Esophagus squamous epithelium (tissue), 5 donors: ENCODE measurements at places on chromosomes 4 and X. TPM values are rescaled to one million over a fixed set of nuclear protein-coding genes. Genes with fewer than 3 reads are reported as not detected.

GRCh38 chrX:65586491-65586890, 51.9 kb upstream of the LAS1L start:
- H3K4me1 ChIP-seq, result peaks cover 12% of the 10 kb centered on the region
- H3K27me3 ChIP-seq, result no peaks in the 10 kb centered on the region
- no peak overlapping the region for H3K27ac ChIP-seq
- no peaks in the 10 kb centered on the region for H3K36me3 ChIP-seq
- H3K4me3 ChIP-seq, result no peak overlapping the region

DNA sequence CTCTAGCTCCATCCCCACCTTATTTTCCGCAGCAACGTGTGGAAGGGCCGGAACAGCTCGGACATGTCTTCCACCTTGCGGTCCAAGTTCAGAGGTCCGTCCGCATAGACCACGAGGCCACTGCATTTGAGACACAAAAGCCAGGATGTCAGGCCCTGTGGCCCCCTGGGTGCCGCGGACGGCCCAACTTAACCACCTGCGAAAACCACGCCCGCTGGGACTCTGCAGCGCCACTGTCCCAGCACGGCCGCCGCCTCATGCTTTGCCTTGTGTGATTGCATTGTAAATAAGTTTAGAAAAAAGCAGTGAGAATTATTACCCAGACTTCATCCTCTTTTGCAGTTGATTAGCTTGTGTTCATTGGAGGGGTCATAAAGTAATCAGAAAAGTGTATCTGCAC, 58.2 kb upstream of the MXD4 start:
- H3K27ac ChIP-seq, result no peak overlapping the region
- no peaks in the 10 kb centered on the region for H3K36me3 ChIP-seq
- no peak for DNase-seq
- no peaks in the 10 kb centered on the region for H3K27me3 ChIP-seq

GRCh38 chr4:129077326-129077725, 16.0 kb downstream of the SCLT1 start:
- no peaks in the 10 kb centered on the region for H3K4me1 ChIP-seq
- H3K4me3 ChIP-seq, result no peak overlapping the region
- H3K27ac ChIP-seq, result no peak overlapping the region

GRCh38 chrX:39645178-39645895, 452.4 kb downstream of the BCOR start:
- H3K27ac ChIP-seq, result no peak overlapping the region
- no peaks in the 10 kb centered on the region for H3K4me1 ChIP-seq

- no peaks in the 10 kb centered on the region for H3K4me1 ChIP-seq
- H3K4me3 ChIP-seq, result no peak overlapping the region
- H3K27ac ChIP-seq, result no peak overlapping the region
- H3K36me3 ChIP-seq, result no peaks in the 10 kb centered on the region
Measured at GRCh38 chrX:3777416-3777815, 64.0 kb upstream of the PRKX start.

Gene PABPC1L2B
- not detected for total RNA-seq

GRCh38 chr4:186932631-186933187, 209.1 kb upstream of the FAT1 start:
- no peak for DNase-seq
- peaks cover 14% of the 10 kb centered on the region for H3K4me1 ChIP-seq
- no peaks in the 10 kb centered on the region for H3K36me3 ChIP-seq
- H3K27me3 ChIP-seq, result no peaks in the 10 kb centered on the region

GRCh38 chrX:29746326-29746725, 469.0 kb upstream of the MAGEB2 start:
- no peak for DNase-seq
- H3K4me3 ChIP-seq, result no peak overlapping the region
- no peaks in the 10 kb centered on the region for H3K4me1 ChIP-seq
- H3K27ac ChIP-seq, result no peak overlapping the region

- H3K27me3 ChIP-seq, result no peaks in the 10 kb centered on the region
- H3K4me3 ChIP-seq, result no peak overlapping the region
- no peaks in the 10 kb centered on the region for H3K36me3 ChIP-seq
- no peaks in the 10 kb centered on the region for H3K4me1 ChIP-seq
- no peak for DNase-seq
Measured at GRCh38 chr4:180589575-180589974, 1653.6 kb upstream of the TENM3 start.

GRCh38 chr4:97498875-97499274, 644.4 kb downstream of the STPG2 start:
- no peak overlapping the region for H3K4me3 ChIP-seq
- H3K4me1 ChIP-seq, result no peaks in the 10 kb centered on the region
- no peaks in the 10 kb centered on the region for H3K36me3 ChIP-seq
- no peak overlapping the region for H3K27ac ChIP-seq
- no peak for DNase-seq

Gene SLC6A14
- total RNA-seq, result 34.8 TPM

- H3K36me3 ChIP-seq, result peaks cover 98% of the 10 kb centered on the region
- no peaks in the 10 kb centered on the region for H3K4me1 ChIP-seq
- no peaks in the 10 kb centered on the region for H3K27me3 ChIP-seq
- H3K4me3 ChIP-seq, result no peak overlapping the region
Measured at GRCh38 chr4:1357356-1358248, 10.6 kb downstream of the UVSSA start.

DNA sequence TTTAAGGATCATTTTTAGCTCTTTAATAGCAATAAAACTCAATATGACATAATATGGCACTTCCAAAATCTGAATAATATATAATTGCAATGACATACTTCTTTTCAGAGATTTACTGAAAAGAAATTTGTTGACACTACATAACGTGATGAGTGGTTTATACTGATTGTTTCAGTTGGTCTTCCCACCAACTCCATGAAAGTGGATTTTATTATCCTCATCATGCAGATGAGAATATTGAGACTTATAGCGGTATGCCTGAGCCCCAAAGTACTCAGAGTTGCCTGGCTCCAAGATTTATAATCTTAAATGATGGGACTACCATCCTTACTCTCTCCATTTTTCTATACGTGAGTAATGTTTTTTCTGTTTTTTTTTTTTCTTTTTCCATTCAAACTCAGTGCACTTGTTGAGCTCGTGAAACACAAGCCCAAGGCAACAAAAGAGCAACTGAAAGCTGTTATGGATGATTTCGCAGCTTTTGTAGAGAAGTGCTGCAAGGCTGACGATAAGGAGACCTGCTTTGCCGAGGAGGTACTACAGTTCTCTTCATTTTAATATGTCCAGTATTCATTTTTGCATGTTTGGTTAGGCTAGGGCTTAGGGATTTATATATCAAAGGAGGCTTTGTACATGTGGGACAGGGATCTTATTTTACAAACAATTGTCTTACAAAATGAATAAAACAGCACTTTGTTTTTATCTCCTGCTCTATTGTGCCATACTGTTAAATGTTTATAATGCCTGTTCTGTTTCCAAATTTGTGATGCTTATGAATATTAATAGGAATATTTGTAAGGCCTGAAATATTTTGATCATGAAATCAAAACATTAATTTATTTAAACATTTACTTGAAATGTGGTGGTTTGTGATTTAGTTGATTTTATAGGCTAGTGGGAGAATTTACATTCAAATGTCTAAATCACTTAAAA, 15.3 kb downstream of the ALB start:
- no peaks in the 10 kb centered on the region for H3K4me1 ChIP-seq
- H3K27ac ChIP-seq, result no peak overlapping the region
- H3K36me3 ChIP-seq, result no peaks in the 10 kb centered on the region
- no peak overlapping the region for H3K4me3 ChIP-seq
- no peaks in the 10 kb centered on the region for H3K27me3 ChIP-seq

Gene PPP4R3C
- total RNA-seq, result not detected

Gene ARHGAP10
- total RNA-seq, result 32.3 TPM
